PC-9 (cell line): ENCODE measurements at places on chromosomes 16 and 17. TPM values are rescaled to one million over a fixed set of nuclear protein-coding genes. Genes with fewer than 3 reads are reported as not detected.

NRN1L gene
- 1.3 TPM in 1 of 2 replicates, not detected in the other for total RNA-seq

DNA sequence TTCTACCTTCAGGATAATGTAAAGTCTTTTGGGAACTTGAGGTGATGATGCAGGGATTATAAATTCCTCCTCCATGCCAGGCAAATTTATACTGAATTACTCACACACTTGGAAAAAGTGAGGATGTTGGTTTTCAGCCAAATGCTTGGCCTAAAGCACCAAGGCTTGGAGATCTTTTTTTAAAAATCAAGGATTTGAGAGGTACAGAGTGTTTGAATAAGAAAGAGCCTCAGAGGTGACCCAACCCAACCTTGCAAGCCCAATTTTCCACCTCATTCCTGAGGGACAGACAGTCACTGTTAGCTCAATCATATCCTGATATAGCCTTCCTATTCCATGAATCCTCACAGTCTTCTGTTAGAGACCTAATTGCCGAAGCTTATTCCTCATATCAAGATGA is 14.0 kb downstream of the GRIN2A start:
- DNase-seq, result no peak

GRCh38 chr17:54900457-54901229 is at the start of gene TOM1L1:
Gene TOM1L1, plus strand, starts transcription at chr17:54900852. Its CDS starts 14 bp downstream, at chr17:54900866.
- DNase-seq, result peak; percentile 86

DNA sequence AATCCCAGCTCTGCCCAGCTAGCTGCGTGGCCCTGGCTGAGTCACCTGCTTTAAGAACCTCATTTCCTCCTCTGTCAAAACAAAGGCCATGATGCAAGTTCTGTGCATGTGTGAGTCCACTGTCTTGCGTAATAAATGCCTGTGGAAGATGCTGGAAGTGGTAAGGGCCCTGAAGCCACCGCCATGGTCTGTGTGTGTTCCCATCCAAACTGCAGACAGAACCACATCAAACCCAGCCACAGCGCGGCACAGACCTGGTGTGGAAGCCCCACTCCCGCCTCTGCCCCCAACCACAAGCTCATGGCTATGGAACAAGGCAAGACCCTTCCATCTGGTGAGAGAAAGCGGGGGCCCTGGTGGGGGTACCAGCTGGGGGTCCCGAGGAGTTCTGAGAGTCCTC is 26.0 kb downstream of the NECAB2 start:
- DNase-seq, result peak; percentile 86

DNA sequence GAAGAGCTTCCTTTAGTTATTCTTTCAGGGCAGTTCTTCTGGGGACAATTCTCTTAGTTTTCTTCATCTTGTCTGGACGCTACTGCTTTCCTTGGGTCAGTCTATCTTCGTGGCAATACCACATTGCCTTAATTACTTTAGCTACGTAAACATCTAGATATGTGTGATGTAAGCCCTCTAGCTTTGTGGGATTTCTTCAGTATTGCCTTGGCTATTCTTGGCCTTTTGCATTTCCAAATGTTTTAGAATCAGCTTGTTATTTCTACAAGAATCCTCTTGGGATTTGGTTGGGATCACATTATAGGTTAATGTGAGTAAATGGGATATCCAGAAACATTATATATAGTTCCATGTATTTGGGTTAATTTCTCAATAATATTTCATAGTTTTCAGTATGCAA is 9.0 kb upstream of the ST6GALNAC2 start:
- no peak for DNase-seq

GRCh38 chr17:41736983-41737679 is 2.7 kb upstream of the HAP1 start:
- DNase-seq, result no peak

DNA sequence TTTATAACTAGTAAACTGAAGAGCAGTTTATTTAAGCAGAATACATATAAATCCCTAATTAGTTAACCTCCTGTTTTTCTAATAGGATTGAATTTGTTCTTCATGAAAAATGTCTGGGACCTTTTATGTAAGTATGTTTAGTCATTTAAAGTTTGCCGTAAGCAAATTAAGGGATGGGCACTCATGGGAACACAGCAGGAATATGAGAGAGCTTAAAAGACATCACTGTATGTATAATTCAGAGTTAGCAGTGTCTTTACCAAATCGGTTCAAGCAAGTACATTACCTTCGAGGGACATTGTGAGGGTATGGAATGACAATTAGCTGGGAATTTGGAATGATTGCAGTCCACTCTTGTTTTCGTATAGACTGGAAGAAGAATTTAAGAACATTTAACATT is 17.7 kb upstream of the NETO2 start:
- no peak for DNase-seq
